Activated CD8-positive, alpha-beta memory T cell treated with anti-CD3 and anti-CD28 coated beads, Interleukin-2, amount 50 U/mL, for 48 hours (primary cell): ENCODE measurements at places on chromosomes 7 and 10.

DNA sequence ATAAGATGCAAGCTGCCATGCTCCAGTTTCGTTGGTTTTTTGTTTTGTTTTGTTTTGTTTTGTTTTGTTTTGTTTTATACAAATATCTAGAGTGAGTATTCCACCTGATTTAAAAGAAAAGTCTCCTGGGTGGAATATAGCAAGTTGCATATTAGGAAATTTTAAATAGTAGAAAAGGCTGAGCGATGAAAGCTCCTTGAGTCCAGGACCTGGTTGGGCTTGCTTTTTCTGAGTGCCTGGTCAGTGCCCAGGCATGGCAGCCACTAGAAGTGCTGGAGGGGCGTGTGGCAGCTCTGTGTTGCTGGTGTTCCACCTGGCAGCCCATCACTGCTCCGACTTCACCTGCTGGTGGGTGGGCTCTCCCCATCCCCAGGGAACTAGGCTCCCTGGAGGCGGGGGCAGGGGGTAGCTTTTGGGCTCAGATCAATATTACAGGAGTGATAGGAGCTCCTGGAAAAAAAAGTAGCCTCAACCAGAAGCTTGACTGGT lies 8.0 kb downstream of the COL17A1 start:
- DNase-seq: no peak

GRCh38 chr10:65565246-65565645 lies 1360.6 kb upstream of the LRRTM3 start:
- DNase-seq: no peak

GRCh38 chr7:43108255-43109011 lies 4.0 kb upstream of the HECW1 start:
- DNase-seq: peak; percentile 78

DNA sequence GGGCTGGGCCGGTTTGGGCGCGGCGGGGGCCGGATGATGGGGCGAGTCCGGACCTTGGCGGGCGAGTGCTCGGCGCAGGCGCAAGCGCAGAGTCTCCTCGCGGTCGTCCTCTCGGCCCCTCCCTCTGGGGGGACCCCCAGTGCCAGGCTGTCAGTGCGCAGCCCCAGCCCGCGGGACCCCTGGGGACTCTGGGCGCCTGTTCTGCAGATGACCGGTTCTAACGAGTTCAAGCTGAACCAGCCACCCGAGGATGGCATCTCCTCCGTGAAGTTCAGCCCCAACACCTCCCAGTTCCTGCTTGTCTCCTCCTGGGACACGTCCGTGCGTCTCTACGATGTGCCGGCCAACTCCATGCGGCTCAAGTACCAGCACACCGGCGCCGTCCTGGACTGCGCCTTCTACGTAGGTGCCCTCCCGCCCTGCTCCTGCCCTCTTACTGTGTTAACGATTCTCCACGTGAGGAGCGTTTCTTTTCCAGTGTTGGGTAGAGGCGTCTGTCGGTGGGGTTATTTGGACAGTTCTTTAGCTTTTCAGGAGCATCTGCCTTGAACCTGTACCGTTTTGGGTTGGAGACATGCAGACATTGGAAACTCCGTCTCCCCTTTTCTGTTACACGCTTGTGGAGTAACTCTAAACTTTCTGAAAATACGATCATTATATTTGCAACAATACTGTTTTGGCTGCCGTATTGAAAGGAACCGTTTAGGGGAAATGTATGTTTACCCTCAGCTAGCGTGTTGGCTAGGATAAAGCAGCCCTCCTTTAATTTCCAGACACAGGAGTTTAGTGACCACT lies 706 bp downstream of the BUB3 start:
- DNase-seq: peak; percentile 81

DNA sequence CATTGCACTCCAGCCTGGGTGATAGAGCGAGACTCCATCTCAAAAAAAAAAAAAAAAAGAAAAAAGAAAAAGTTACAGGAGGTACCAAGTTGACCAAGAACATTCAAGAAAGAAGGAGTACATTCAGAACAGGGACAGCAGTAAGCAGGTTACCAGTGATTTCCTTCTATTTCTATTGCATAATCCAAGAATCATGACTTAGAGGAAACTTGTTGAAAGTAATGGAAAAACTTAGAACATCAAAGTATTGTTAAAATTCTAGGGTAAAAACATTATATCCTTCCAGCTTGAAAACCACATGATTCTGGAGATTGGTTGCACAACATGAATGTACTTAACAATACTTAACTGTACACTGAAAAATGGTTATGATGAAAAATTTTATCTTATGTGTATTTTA lies 25.2 kb downstream of the RAPGEF5 start:
- DNase-seq: no peak

DNA sequence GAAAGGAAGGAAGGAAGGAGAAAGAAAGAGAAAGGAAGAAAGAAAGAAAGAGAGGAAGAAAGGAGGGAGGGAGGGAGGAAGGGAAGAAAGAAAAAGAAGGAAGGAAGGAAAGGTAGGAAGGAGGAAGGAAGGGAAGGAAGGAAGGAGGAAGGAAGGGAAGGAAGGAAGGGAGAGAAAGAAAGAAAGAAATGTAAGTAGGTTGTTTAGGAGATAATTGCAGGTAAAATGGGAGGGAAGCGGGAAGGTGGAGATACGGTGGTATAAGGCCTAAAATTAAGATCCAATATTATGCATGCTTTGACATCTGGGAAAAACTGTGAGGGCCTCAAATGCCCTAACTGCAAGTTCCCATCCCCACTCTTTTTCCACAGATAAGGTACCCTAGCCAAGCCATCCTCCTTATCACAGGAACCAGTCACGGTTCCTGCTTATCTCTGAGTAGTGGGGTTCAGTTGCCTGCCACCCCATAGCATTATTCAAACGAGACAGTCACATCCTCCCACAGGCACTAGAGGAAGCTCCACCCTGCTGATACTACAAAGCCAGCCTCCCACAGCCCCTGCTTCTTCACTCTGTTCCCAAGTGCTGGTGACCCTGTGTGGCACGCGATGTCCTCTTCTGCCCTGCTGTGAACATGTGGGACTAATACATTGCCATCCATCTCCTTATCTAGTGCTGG lies 28.7 kb downstream of the ST8SIA6 start:
- DNase-seq: no peak

GRCh38 chr7:123979876-123980275 lies 53.0 kb downstream of the TMEM229A start:
- DNase-seq: no peak

- DNase-seq: no peak
These were observed 16.7 kb upstream of the DMBT1 start for GRCh38 chr10:122543676-122544445.

DNA sequence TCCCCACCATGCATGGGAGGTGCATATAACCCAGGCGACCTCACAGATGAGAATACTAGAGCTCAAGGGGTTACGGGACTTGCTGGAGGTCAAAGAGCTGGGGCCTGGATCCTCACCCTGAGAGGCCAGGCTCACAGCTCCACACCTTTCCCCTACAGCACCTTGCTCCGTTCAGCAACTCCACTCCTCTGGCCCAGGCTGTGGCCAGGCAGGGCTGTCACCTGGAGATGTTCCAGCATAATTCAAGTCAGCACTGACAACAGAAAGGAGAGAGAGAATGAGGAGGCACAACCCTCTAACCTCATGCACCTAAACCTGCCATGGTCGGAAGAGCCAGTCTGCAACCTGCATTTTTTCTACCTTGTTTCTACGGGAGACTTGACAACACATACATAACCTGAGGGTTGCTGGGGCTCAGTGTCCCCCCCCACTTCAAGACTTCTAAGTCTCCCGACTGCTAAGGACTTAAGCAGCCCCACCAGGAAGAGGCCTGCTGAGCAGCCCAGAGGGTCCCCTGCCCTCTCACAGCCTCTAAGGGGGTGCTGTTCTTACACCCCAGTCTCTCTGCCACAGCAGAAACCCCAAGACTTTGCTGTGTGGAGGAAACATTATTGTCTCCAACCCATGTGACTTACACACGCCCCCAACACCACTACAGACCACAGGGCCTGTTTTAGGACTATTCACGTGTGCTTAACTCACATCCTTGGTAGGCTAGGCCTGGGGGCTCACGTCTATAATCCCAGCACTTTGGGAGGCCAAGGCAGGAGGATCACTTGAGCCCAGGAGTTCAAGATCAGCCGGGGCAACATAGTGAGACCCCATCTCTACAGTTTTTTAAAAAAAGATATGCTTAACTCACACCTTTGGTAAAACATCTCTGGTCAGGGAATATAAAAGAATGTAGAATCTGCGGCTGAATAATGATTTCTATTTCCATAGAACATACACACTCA lies 175.6 kb downstream of the FAM107B start:
- no peak for DNase-seq

GRCh38 chr7:134693256-134693655 lies 46.6 kb downstream of the BPGM start:
- DNase-seq: no peak

- no peak for DNase-seq
These were observed 9.5 kb downstream of the AKR1E2 start for GRCh38 chr10:4835494-4835918.

DNA sequence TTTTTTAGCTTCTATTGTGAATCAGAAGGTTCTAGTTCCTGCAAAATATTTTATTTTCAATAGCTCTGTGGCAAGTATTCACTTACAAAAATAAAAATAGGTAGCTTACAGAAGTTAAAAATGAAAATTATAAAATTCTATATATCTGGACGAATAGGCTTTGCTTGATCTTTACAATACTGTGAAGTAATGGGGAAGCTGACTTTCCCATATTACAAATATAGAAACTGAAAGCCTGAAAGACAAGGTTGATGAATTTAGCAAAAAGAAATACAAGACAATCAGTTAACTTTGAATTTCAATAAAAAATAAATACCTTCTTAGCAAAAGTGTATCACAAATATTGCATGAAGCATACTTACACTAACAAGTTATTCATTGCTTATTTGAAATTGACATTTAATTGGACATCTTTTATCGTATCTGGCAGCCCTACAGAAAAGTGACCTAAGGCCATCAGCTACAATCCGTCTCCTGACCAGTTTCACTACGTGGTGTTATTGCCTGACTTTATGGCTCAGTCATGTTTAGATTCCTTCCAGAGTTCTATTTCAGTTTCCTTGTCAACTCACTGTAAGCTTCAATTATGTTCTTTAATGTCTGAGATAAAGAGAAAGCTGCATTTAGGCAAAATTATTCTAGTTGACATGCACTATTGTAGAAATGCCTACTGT lies 310.5 kb upstream of the HGF start:
- DNase-seq: no peak

GRCh38 chr10:63671317-63671937 lies 150.2 kb downstream of the REEP3 start:
- DNase-seq: no peak

GRCh38 chr10:117483056-117483590 lies 59.4 kb upstream of the EMX2 start:
- no peak for DNase-seq

DNA sequence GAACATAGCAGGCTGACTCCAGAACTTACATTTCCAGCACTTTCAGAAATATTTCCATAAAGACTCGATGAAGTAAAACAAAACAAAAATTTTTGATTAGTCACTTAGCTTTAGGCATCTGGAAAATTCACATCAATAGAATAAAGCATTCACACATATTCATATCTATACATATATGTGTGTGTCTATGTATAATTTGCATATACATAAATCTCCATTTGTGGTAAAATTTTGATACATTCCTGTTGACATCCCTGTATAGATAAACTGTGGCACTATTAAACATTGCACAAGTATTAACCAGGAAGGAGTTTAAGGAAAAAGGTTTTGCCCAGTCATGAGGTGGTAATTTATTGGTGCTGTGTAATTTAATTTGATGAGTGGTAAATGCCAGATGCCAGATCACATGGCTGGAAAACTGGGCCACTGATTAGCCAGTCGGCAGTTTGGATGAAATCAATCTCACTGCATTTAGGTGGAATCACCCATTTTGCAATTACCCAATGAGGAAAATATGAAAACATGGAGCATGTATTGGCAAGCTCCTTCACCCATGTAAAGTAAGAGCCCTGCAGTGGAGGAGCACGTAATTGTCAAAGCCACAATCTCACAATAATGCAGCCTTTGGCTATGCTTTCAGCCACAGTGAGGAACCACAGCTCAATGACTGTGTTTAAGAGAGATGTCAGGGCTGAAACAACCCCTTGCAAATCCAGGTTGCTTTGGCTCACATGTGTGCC lies 294.6 kb downstream of the RNLS start:
- no peak for DNase-seq

- DNase-seq: peak; percentile 32
These were observed 7.0 kb downstream of the MRPL43 start for GRCh38 chr10:100980311-100980710.

DNA sequence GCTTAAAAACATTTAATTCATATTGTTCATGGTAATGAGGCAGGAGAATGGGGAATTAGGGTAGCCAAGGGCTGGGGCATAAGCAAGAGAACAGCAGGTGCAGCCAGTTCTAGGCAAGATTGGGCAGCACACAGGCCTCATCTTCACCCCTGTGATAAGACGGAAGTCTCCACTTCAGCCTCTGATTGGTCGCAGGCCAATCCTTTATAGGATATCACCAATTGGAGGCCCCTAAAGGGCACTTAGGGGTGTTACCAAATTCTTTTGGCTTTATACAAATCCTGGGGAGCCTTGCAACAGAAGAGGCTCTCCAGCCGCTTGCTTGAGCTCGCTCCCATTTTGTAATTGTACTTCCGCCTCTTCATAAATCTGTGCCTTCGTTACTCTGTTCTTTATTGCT lies 231.1 kb downstream of the REEP3 start:
- no peak for DNase-seq

DNA sequence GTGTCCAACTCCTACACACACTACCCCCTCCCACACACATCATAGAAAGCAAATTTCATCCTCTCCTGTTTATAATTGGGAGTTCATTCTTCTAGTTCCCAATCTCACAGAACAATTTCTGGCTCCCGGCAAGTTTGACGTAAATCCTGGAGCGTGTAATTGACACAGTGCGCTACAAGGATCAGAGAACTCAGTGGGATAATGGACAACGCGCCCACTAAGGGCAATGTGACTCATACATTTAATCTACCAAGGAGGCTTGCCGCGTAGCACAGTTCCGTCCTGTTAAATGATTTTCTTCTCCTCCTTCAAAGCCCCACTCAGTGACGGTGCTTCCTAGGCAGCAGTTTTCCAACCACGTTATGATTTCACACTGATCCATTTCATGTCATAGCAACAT lies 277.6 kb downstream of the SFMBT2 start:
- no peak for DNase-seq

GRCh38 chr10:2974503-2975207 lies 92.7 kb upstream of the PFKP start:
- DNase-seq: no peak

DNA sequence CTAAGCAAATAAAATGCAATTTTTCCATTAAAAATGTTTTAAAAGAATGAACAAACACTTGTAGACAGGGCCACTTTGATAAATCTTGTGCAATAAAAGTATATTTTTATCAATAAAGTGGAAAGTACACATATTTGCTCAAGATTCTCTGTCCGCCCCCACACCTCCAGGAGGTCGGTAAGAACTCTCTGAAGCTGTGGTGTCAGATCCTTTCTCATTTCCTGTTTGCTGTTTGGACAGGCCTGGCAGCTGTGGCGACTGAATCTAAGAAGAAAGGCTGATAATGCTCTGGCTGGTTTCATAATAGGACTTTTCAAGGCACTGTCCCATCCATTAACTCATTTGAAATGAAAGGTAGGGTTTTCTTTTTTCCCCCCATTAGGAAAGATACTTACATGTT lies 15.3 kb upstream of the ASB4 start:
- no peak for DNase-seq

- no peak for DNase-seq
These were observed 144.8 kb downstream of the LRRN3 start for GRCh38 chr7:111235709-111236108.

GRCh38 chr10:6333086-6333485 lies 130.4 kb downstream of the PFKFB3 start:
- DNase-seq: no peak
